Muscle of leg (tissue), 16 donors: ENCODE measurements at places on chromosomes 1 and 21. TPM values are rescaled to one million over a fixed set of nuclear protein-coding genes. Genes with fewer than 3 reads are reported as not detected.

The TMEM183A gene
- 34.5 TPM for polyA plus RNA-seq

The CFHR3 gene
- polyA plus RNA-seq = 1.6 TPM

GRCh38 chr1:154767315-154768240 lies 102.5 kb downstream of the KCNN3 start:
- peaks cover 2% of the 10 kb centered on the region for H3K27me3 ChIP-seq
- H3K4me3 ChIP-seq = no peak overlapping the region
- peaks cover 10% of the 10 kb centered on the region for H3K36me3 ChIP-seq
- peaks cover 27% of the 10 kb centered on the region for H3K4me1 ChIP-seq

GRCh38 chr1:54610601-54611580 lies 12.4 kb downstream of the FAM151A start:
- H3K27ac ChIP-seq = no peak overlapping the region
- H3K36me3 ChIP-seq = peaks cover 20% of the 10 kb centered on the region
- H3K4me1 ChIP-seq = peaks cover 20% of the 10 kb centered on the region
- H3K4me3 ChIP-seq = no peak overlapping the region
- peaks cover 2% of the 10 kb centered on the region for H3K27me3 ChIP-seq

DNA sequence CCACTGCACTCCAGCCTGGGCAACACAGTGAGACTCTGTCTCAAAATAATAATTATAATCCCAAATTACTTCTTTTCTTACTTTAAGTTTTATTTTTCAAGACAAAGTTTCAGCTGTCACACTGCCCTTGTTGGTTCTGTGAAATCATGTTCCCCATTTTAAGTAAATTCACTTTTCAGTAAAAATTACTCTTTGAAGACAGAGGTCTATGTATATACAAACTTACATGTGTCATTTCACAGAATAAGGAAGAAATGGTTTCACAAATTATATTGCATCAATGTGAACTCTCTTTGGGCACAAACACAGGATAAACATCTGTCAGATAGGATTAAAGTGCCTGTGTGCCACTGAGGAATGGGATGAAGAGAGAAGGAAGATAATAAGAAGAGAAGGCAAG lies 33.1 kb upstream of the ETS2 start:
- H3K36me3 ChIP-seq = no peaks in the 10 kb centered on the region
- no peak overlapping the region for H3K4me3 ChIP-seq
- H3K27me3 ChIP-seq = no peaks in the 10 kb centered on the region
- DNase-seq = no peak
- H3K4me1 ChIP-seq = peaks cover 17% of the 10 kb centered on the region

GRCh38 chr1:167554028-167554779 lies 642 bp upstream of the CREG1 start:
- no peak for DNase-seq
- peak overlapping the region; percentile 58 for H3K4me3 ChIP-seq
- no peaks in the 10 kb centered on the region for H3K36me3 ChIP-seq
- peaks cover 9% of the 10 kb centered on the region for H3K4me1 ChIP-seq

DNA sequence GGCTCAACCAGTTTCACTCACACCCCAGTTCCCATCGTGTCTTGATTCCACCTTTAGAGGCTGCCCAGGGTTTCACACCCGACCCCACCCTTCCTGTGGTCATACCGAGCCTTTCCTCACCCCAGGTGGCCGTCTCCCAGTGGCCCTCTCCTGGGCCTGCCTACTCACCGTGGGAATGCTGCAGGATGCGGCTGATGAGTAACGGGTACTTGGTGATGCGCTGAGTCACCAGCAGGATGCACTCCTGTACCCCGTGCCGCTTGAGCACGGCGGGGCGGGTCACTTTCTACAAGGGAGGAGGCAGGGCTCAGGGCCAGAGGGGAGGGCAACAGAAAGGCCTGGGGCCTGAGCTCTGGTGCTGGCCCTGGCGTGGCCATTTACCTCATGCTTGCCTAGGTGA lies 16.4 kb downstream of the ARHGEF2 start:
- DNase-seq = no peak
- peaks cover 38% of the 10 kb centered on the region for H3K4me1 ChIP-seq
- no peak overlapping the region for H3K27ac ChIP-seq
- no peaks in the 10 kb centered on the region for H3K27me3 ChIP-seq
- no peak overlapping the region for H3K4me3 ChIP-seq
- H3K36me3 ChIP-seq = peaks cover 94% of the 10 kb centered on the region
